ENCODE measurements at places on chromosomes 2 and 18.

- no peak for DNase-seq
These were observed 35.4 kb downstream of the MBP start for GRCh38 chr18:77096936-77097886.

GRCh38 chr2:128217671-128218070 is 101.0 kb downstream of the HS6ST1 start:
- no peak for DNase-seq

DNA sequence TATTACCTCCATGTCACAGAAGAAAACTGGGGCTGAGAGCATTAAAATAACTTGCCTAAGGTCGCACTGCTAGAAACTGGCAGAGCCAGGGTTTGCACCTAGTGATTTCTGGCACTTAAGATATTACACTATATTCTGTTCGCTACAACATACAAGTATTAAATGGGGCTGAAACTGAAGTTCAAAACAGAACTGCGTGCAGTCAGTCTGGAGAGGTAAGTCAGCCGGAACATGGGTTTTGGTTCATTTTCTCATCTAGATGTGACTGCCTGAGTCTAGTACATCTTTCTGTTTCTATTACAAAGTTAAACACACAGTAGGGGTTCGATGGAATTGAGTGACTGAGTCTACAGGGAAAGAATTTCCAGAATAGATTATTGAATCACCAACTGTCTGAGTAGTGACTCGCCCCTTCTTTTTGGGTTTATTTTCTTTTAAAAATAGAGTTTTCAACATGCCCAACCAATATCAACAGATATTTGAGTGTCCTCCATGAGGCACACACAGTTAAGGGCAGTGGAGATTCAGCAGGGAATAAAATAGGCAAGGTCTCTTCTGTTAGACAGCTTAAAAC is 150.8 kb downstream of the RNF152 start:
- no peak for DNase-seq

GRCh38 chr2:20327370-20327769 is 23.3 kb downstream of the PUM2 start:
- DNase-seq = no peak

GRCh38 chr18:52953387-52953786 is 613.4 kb downstream of the DCC start:
- no peak for DNase-seq

- no peak for DNase-seq
These were observed 9.5 kb downstream of the ZEB2 start for GRCh38 chr2:144510294-144510991.

GRCh38 chr2:169275696-169276444 is 86.5 kb downstream of the LRP2 start:
- DNase-seq = no peak

GRCh38 chr2:17427401-17427800 is 90.8 kb downstream of the RAD51AP2 start:
- no peak for DNase-seq

DNA sequence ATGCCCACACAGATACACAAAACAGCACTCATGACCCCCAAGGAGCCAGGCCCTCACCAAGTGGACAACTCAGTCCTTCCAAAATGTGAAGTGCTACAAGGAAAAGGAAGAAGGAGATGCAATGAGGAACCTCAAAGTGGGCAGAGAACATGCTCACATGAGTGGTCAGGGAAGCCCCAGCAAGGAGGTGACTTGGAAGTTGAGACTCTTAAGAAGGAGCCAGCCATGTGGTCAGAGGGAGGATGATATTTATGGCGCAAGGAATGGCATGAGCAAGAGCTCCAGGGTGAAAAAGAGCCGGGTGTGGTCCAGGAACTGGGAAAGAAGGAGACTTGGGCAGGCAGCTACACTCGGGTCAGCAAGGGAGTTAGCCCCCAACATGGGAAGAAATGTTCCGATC is 30.0 kb upstream of the KLHL29 start:
- no peak for DNase-seq

GRCh38 chr2:36530178-36530982 is 67.6 kb downstream of the FEZ2 start:
- DNase-seq = no peak

GRCh38 chr2:165645930-165646831 is 147.9 kb downstream of the GALNT3 start:
- no peak for DNase-seq

DNA sequence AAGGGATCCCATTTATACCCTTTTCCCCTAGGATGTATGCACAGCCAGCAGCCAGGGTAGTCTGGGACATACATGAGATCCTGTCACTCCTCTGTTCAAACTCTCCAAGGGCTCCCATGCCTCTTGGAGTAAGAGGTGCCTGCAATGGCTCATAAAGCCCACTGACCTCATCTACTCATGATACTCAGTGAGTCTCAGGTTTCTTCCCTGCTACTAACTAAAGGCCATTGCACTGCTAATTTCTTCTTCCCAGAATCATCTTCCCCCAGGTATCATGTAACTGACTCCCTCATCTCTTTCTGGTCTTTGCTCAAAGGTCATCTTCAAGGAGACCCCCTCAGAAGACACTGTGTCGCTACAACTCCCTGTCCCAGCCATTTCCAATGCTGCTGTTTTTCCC is 68.2 kb downstream of the CCBE1 start:
- no peak for DNase-seq

DNA sequence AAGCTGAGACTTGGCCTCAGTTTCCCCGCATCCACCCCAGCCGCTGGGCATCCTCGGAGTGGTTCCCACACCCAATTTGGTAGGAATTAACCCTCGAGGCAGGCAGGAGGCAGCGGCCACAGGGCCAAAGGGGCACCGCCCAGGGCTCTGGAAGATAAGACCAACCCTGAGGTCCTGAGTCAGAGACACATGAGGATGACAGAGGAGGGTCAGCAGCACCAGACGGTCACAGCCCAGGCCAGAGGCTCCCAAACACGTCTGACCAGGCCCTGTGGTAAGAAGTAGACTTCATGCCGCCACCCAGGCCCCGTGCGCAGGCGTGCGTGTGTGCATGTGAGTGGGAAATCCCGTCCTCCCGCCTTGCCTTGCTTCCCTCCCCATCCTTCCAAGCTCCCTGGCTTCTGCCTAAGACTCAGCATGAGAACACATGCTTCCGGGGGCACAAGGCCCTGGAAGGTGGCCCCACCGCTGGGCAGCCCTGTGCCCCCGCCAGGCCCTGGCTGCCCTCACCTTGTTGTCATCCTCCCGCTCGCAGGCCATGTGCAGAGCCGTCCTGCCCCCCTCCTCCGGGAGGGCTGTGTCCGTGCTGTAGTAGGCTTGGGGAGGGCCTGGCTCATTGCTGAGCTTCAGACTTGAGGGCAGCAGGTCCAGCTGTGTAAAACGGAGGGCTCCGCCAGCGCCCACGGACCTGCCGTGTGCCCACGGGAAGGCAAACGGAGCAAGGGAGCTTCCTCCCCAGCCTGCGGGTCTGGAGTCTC is 46.3 kb downstream of the ANKMY1 start:
- DNase-seq = peak; percentile 69

DNA sequence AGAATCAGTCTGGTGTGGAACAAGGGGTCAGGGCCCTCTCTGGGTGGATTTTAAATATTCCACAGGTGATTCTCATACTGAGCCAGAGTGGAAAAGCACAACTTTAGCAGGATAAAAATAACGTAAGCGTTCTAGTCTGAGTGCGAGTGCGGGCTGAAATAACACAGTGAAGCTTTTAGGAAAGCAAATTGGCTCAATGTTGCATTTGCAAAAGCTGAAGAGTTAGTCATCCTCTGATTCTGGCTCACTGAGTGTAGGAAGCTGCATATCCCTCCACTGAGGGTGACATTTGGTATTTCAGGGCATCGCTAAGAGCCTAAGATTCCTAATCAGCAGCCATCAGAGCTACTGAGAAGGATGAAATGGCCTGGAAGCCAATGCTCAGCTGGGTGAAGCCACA is 134.7 kb downstream of the RIF1 start:
- DNase-seq = no peak

DNA sequence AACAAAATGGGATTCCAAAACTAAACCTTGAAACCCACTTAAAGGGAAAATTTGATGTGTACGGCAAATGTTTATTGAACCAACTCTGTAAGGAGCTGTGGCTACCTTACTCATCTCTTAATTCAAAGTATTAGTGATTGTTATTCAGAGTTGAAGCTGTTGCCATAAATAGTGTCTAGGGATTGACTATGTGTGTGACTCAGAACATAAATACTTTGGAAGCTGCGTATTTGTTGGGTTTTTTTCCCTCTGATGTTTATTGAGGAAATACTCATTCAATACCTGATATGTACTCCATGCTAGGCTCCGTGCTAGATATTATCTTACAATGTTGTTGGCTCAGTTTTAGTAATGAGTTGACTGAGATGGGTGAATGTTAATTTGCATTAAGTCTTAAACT is 90.4 kb downstream of the PTRHD1 start:
- DNase-seq = no peak

DNA sequence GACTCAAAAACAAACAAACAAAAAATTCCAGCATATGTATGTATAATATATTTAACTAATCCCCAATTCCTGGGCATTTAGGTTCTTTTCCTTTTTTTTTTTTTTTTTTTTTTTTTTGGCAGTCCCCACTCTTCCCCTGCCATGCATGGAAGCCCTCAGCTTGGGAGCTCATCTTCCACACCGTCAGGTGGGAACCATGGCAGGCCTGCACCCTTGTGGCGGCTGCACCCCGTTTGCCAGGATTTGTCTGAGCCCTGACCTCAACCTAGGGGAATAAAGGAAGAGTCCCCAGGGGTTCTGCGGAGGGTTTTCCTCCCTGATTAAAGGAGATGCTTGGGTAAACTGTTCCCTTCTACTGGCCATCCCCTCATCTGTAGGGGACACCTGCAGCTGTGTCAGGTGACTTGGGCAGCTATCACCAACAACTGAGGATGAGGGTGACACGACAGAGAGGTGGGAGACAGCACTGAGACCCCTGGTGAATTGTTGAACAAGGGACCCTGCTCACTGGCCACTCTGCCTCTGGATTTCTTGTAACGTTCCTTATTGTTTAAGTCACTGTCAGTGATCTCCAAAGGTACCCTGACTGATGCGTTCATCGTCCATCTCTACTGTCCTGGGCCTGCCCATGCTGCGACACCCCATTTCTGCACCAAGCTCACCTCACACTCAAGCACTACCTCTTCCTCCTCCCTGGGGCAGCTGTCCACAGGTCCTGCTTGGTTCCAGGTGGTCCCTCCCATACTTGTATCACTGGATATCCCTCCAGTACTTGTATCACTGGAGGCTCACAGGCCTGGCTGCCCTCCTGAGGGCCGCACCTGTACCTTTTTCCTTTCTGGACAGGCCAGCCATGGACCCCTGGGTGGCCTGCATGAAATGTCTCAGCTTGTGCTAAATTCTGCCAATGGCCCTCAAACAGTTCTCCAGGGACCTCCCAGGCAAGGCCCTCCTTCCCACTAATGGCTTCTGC is 14.5 kb downstream of the TMEM185B start:
- no peak for DNase-seq

DNA sequence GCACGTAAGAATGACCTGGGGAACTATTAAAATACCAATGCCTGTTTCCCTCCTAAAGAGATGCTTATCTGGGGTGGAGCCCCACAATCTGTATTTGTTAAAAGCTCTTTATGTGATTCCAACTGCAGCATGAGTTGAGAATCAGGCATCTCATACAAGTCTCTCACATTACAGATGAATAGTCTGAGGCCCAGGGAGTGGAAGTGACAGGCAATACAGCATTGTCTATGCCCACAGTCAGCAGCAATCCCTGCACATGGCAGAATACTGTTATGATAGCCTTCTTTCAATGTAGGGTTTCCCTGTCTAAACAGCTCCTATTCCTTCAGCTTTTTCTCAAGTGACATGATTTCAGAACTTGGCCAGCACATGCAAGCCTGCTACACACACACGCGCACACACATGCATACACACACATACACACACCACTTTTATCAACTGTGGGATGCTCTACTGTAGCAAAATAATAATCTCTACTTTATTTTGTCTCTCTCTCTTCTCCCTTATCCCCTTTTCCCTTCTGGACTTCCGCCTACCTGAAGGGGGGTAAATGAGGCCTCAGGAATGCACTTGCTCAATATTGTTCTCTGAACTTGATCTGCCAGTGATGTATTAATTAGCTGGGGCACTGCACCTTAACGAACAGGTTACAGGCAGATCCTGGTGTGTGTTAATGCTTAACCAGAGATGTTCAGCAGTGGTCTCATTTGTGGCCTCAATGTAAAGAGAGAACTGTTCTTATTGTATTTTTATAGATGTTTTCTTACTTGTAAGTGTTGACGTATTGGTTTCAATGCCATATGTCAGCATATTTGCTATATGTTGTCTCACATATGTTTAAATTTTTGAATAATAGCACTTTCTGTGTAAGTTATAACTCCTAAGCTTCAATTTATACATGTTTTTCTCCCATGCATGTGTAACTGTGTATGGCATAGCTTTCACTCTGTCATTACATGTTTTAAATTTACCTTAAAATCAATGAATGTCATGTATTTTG is 116.0 kb downstream of the SETBP1 start:
- DNase-seq = no peak

GRCh38 chr2:182132605-182133004 is 147.0 kb downstream of the PPP1R1C start:
- no peak for DNase-seq

DNA sequence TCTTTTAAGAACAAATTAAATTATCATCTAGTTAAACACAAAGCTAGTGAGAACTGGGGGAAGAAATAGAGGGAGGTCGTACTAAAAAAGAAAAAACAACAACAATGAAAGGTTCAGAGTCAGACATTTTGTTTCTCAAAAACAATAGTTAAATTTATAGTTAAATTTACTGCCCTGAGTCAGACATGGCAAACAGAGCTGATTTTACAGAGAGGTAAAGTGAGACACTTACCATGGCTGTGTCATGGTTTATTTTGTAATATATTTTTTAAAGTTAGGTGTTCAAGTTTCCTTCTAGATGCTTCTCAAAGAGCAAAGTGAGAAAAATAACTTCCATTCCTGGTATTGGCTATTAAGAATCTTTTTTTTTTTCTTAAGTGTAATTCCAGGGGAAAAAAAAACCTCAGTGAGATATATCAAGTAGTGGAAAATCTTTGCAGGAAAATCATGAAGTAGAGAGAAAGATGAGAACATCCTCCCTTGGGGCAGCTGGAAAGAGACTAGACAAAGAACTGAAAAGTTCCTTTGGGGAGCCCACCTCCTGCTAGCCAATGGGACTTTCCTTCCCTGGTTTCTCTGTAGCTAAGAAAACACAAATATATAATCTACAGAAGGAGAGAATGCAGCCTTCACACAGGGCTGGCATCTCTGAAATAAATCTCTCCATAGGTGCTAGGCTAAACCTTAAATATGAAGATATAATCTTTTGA is 12.3 kb downstream of the KLF7 start:
- DNase-seq = no peak

DNA sequence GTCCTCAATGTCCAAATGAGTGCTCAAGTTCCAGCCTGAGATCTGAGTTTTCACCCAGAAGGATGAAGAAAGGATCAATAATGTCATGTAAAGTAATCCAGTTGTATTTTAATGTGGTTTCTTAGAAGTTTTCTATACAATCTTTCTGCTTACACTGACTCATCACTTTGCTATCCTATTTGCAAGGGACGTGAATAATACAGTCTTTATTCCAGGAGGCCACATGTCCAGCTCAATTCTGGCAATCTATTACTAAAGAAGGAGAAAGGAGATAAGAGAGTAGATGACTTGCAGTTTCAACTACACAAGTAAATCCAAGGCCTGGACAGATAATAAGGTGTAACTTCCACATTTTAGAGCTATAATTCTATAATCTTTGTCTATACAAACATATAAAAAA is 601.1 kb upstream of the SETBP1 start:
- no peak for DNase-seq

- no peak for DNase-seq
These were observed 400.2 kb upstream of the MYT1L start for GRCh38 chr2:2731101-2731815.

- no peak for DNase-seq
These were observed 15.2 kb downstream of the KIDINS220 start for GRCh38 chr2:8822218-8822617.

Measured in cardiac septum (tissue), 1 donor.